Activated naive CD8-positive, alpha-beta T cell treated with anti-CD3 and anti-CD28 coated beads, Interleukin-2, amount 10 ng/mL, durations not matched to agents 7 days and 5 days (primary cell): ENCODE measurements at places on chromosomes 1 and 21. TPM values are rescaled to one million over a fixed set of nuclear protein-coding genes. Genes with fewer than 3 reads are reported as not detected.
A peak's percentile ranks its signal among the peaks of the same experiment; 100 is the strongest.

ALX3 gene
- not detected for total RNA-seq

ZMYND12 gene
- total RNA-seq = 0.79 TPM

SH2D5 gene
- total RNA-seq = 0.11 TPM

PLA2G2D gene
- total RNA-seq = not detected

- H3K4me1 ChIP-seq = peaks cover 8% of the 10 kb centered on the region
- DNase-seq = peak; percentile 59
- no peaks in the 10 kb centered on the region for H3K36me3 ChIP-seq
- peaks cover 3% of the 10 kb centered on the region for H3K27me3 ChIP-seq
Measured at GRCh38 chr1:183227422-183228346, 41.6 kb downstream of the LAMC2 start.

DNA sequence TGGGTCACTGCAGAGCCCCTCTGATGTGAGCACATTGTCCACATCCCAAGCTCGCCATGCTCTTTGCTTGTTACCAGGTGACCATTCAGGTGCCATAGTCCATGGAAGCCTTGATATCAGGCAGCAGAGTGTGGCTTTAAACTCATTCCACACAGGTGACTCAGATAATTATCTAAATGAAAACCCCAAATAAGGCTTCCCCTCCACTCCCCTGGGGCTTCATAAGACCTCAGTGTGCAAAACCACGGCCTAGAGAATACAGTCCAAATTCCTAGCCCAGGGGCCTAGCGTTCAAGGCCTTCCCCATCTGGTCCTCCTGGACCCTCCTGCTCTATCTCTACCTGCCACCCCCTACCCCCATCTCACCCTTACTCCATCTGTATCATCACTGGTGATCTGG, 97.1 kb downstream of the ARHGEF10L start:
- H3K27ac ChIP-seq = no peak overlapping the region
- H3K4me3 ChIP-seq = no peak overlapping the region
- no peaks in the 10 kb centered on the region for H3K36me3 ChIP-seq
- DNase-seq = no peak
- H3K27me3 ChIP-seq = no peaks in the 10 kb centered on the region

DNA sequence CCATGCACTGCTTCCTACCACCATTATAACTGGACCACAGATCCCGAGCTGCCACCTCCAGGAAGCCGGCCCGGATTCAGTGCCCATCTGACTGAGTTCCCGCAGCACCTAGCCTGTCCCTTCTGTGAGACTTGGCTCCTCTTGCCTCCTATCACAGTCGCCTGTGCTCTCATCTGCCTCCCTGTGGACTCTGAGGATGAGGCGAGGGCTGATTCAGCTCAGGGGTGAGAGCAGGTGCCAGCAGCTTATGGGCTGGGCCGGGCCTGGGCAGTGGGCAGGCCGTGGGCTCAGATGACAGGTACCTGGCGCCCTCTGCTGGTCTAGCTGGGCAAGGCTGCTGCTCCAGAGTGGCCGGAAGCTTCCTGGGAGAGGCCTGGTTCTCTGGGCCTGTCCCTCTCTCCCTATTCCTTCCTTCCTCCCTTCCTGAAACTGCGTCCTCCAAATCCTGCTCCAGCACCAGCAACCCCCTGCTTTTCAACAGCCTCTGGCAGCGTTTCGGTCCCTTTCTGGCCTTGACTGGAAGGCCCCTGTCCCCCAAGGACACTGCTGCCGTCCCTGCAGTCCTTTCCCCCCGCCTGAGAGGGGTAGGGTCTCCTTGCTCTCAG, 17.3 kb upstream of the PCSK9 start:
- H3K27ac ChIP-seq = no peak overlapping the region
- no peaks in the 10 kb centered on the region for H3K36me3 ChIP-seq
- H3K4me1 ChIP-seq = peaks cover 3% of the 10 kb centered on the region
- H3K27me3 ChIP-seq = peaks cover 3% of the 10 kb centered on the region
- H3K4me3 ChIP-seq = no peak overlapping the region

GRCh38 chr1:63068626-63069025, 253.7 kb upstream of the FOXD3 start:
- H3K4me1 ChIP-seq = no peaks in the 10 kb centered on the region
- H3K36me3 ChIP-seq = no peaks in the 10 kb centered on the region
- H3K27me3 ChIP-seq = peaks cover 31% of the 10 kb centered on the region
- H3K27ac ChIP-seq = no peak overlapping the region
- no peak overlapping the region for H3K4me3 ChIP-seq

DNA sequence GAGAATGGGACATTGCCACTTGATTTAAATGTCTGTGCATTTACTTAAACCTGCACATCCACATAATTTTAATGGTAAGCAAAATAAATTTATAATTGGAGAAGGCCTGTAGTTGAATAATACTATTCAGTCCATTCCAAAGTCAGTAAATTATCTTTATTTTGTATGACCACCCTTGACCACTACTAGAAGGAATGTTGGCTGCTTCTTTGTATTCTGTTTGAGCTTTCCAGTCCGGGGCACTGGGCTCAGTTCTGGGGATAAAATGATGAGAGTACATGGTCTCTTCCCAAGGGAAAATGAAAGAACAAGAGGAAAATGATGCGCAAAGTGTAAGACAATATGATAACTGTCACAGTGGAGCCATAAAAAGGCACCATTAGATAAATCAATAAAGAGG, 98.9 kb downstream of the CRB1 start:
- H3K4me3 ChIP-seq = no peak overlapping the region
- peaks cover 2% of the 10 kb centered on the region for H3K27me3 ChIP-seq
- DNase-seq = no peak
- no peaks in the 10 kb centered on the region for H3K4me1 ChIP-seq
- no peaks in the 10 kb centered on the region for H3K36me3 ChIP-seq
- H3K27ac ChIP-seq = no peak overlapping the region

- H3K36me3 ChIP-seq = no peaks in the 10 kb centered on the region
- DNase-seq = no peak
- peaks cover 26% of the 10 kb centered on the region for H3K27me3 ChIP-seq
- H3K4me1 ChIP-seq = peaks cover 31% of the 10 kb centered on the region
- peak overlapping the region; percentile 50 for H3K27ac ChIP-seq
Measured at GRCh38 chr1:206506405-206507283, 687 bp upstream of the RASSF5 start.

- DNase-seq = no peak
- H3K36me3 ChIP-seq = no peaks in the 10 kb centered on the region
- H3K4me1 ChIP-seq = no peaks in the 10 kb centered on the region
- H3K4me3 ChIP-seq = no peak overlapping the region
- H3K27ac ChIP-seq = no peak overlapping the region
Measured at GRCh38 chr1:38131024-38131585, 84.5 kb upstream of the POU3F1 start.

- DNase-seq = peak; percentile 80
- H3K36me3 ChIP-seq = no peaks in the 10 kb centered on the region
- H3K27me3 ChIP-seq = peaks cover 28% of the 10 kb centered on the region
- peaks cover 7% of the 10 kb centered on the region for H3K4me1 ChIP-seq
- no peak overlapping the region for H3K4me3 ChIP-seq
Measured at GRCh38 chr1:175146529-175147213, 45.9 kb downstream of the KIAA0040 start.

GRCh38 chr1:104780470-104781078, 1030.9 kb downstream of the AMY1C start:
- no peaks in the 10 kb centered on the region for H3K27me3 ChIP-seq
- H3K36me3 ChIP-seq = no peaks in the 10 kb centered on the region
- DNase-seq = no peak
- H3K27ac ChIP-seq = no peak overlapping the region
- no peak overlapping the region for H3K4me3 ChIP-seq

GRCh38 chr1:215056584-215056983, 26.0 kb upstream of the KCNK2 start:
- peaks cover 3% of the 10 kb centered on the region for H3K27me3 ChIP-seq
- no peak overlapping the region for H3K4me3 ChIP-seq
- DNase-seq = no peak

- no peaks in the 10 kb centered on the region for H3K27me3 ChIP-seq
- H3K36me3 ChIP-seq = peaks cover 4% of the 10 kb centered on the region
- H3K4me3 ChIP-seq = no peak overlapping the region
- H3K27ac ChIP-seq = no peak overlapping the region
- peaks cover 12% of the 10 kb centered on the region for H3K4me1 ChIP-seq
- DNase-seq = no peak
Measured at GRCh38 chr21:34518301-34518700, 6.3 kb upstream of the KCNE1 start.

GRCh38 chr1:119115311-119115710, 25.1 kb downstream of the WARS2 start:
- no peak overlapping the region for H3K27ac ChIP-seq
- no peaks in the 10 kb centered on the region for H3K36me3 ChIP-seq
- no peak for DNase-seq
- no peaks in the 10 kb centered on the region for H3K4me1 ChIP-seq
- H3K4me3 ChIP-seq = no peak overlapping the region

GRCh38 chr1:152035539-152036266, 1.1 kb downstream of the S100A11 start:
- peak overlapping the region; percentile 94 for H3K27ac ChIP-seq
- peaks cover 35% of the 10 kb centered on the region for H3K36me3 ChIP-seq
- no peaks in the 10 kb centered on the region for H3K27me3 ChIP-seq
- peaks cover 24% of the 10 kb centered on the region for H3K4me1 ChIP-seq

DNA sequence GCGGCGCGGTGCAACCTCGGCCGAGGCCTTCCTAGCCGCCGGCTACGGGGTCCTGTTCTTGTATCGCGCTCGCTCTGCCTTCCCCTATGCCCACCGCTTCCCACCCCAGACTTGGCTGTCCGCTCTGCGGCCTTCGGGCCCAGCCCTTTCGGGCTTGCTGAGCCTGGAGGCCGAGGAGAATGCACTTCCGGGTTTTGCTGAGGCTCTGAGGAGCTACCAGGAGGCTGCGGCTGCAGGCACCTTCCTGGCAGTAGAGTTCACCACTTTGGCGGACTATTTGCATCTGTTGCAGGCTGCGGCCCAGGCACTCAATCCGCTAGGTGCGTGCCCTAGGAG, 379 bp downstream of the PPCS start:
- H3K4me3 ChIP-seq = peak overlapping the region; percentile 98
- peaks cover 13% of the 10 kb centered on the region for H3K36me3 ChIP-seq
- peaks cover 2% of the 10 kb centered on the region for H3K27me3 ChIP-seq
- H3K27ac ChIP-seq = peak overlapping the region; percentile 99
- no peak for DNase-seq
- peaks cover 22% of the 10 kb centered on the region for H3K4me1 ChIP-seq

GRCh38 chr1:201890223-201890622, 1.5 kb downstream of the SHISA4 start:
- peaks cover 2% of the 10 kb centered on the region for H3K4me1 ChIP-seq
- no peak overlapping the region for H3K27ac ChIP-seq
- H3K27me3 ChIP-seq = peaks cover 50% of the 10 kb centered on the region
- H3K36me3 ChIP-seq = no peaks in the 10 kb centered on the region
- no peak overlapping the region for H3K4me3 ChIP-seq
- DNase-seq = no peak
